ENCODE measurements at places on chromosomes 11 and 22. TPM values are rescaled to one million over a fixed set of nuclear protein-coding genes. Genes with fewer than 3 reads are reported as not detected.

- no peak for DNase-seq
These were observed 39.2 kb upstream of the LMO2 start for GRCh38 chr11:33931067-33931466.

DNA sequence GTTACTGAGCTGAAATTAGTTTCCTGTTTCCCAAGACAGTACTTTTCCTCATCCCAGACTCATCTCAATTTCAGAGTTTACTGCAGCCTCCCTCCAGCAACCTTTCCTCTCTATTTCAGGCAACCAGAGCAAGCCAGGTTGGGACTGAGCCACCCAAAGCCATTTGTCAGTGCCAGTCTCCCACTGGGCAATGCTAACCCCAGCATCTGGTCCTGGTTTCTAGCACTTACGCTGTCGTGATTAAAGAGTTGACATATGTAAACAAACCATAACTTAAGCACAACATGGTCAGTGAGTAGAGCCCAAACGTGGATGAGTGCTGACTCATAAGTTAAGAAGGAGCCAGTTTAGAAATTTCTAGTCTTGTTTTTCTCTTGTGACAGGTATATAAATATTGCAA lies 119.6 kb upstream of the BLID start:
- DNase-seq, result no peak

DNA sequence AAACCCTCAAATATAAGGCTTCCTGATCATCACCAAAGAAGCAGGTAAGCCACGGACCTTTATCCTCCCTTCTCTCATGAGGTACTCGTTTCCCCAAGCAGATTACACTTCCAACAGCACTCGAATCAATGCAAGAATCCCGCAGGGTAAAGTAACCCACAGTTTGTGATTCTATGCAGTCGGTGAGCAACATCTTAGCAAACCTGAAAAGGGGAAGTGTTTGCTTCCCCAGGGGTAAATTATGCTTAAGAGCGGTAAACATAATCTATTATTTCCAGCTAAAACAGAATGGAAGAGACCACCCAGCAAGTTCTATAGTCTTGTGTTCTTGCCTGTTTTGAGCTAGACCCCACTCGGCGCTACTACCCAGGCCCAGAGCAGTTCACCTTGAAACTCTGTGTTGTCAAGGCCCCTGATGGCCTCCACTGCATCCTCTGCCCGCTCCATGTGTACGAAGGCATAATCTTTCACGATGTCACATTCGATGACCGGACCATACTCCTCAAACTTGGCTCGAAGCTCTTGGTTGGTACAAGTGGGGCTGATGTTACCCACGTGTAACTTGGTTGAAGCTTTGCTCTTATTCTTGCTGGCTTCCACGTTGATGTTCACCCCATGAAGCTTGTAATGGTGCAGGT lies 1.3 kb downstream of the RBM4B start:
- no peak for DNase-seq

- DNase-seq, result no peak
These were observed 452.1 kb downstream of the NTM start for GRCh38 chr11:131822506-131822905.

DNA sequence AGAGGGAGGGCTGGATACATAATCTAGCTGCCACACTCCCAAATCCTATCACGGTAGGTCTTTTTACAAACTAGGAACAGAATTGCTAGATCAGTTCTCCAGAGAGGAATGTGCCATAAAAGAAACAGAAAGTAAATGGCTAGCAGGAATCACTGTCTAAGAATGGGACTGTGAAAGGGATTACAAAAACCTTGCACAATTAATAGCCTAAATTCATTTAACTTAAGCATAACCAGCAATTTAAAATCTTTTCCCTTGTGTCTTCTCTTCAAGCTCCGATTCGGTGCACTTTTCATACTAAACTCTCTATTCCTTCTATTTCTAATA lies 35.2 kb downstream of the APOL5 start:
- DNase-seq, result no peak

DNA sequence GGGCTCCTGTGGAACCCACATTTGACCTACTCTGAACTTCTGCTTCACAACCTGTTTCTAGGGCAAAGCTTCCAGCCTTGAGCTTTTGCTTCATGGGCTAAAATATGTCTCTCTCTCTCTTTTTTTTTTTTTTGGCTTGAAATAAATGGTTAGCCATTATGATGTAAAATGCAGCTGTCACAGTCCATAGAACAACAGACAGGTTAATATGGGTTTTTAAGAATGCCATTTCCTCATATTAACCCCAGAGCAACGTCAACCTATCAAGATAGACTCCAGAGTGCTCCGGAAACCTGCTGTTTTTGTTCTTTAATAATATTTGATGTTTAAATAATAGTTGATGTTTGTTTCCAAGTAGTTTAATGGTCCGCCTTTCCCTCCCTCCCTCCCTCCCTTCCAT lies 285.6 kb downstream of the TENM4 start:
- DNase-seq, result no peak

DNA sequence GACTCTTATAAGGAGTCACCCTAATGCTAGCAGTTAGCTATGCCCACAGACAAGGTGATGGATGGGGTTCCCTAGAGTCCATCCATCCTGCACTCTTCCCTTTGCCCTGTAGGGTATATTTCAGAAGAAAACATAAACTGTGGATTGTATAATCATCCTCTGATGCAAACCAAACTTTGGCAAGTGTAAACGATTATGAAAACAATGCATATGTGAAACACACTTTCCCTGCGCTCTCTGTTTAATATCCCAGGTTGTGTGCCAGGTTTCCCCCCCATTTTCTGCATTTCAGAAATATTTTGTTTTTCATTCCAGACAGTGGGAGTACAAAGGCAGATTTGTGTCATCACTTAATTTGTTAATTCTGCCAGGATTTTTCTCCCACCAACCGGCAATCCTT lies 110.0 kb downstream of the LDLRAD3 start:
- DNase-seq, result no peak

DNA sequence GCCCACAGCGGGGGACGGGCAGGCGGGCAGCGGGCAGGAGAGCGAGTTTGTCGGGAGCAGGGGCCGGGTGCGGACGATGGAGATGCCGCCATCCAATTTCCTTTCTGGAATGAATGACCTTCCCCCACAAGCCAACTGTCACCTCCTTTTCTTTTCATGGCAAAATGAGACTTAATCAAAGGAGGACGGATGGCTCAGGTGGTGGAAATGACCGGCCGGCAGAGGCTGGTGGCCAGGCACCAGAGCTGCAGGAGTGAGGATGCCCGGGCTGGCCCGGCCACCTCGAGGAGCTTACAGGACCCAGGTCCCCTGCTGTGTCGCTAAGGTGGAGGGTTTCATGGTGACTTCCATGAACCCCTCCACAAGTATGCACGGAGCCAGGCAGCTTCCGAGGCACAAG lies 11.7 kb downstream of the SHISAL1 start:
- no peak for DNase-seq

DNA sequence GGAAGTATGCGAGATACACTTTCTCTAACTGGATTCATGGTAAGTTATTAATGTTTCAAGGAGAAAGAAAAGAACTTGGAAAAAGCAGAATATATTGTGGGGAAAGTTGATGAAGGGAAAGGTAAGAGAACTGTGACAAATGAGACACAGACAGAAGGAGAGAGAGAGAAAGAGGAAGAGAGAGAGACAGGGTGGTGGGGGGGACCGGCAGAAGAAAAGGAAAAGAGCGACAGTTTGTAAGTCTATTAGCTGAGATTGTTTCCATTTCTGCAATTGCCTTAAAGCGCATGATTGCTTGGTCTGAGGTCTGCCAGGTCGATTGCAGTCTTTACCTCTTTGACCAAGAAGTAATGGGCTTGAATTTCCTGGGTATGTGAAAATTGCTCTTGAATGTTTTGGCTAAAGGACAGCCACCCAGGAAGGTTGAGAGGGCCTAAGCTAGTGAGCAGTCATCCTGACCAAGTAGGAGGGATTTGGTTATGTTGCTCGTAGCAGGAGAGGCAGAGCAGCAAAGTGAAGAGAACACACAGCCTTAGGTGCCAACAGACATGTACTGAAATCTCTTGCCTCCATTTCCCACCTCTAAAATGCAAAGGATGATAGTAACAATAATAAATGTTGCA lies 23.6 kb upstream of the TMA7B start:
- DNase-seq, result no peak

GRCh38 chr11:121452609-121453150 lies at the start of gene SORL1-AS1:
TSS of gene SORL1-AS1 (minus strand) at chr11:121452967.
- no peak for DNase-seq

DNA sequence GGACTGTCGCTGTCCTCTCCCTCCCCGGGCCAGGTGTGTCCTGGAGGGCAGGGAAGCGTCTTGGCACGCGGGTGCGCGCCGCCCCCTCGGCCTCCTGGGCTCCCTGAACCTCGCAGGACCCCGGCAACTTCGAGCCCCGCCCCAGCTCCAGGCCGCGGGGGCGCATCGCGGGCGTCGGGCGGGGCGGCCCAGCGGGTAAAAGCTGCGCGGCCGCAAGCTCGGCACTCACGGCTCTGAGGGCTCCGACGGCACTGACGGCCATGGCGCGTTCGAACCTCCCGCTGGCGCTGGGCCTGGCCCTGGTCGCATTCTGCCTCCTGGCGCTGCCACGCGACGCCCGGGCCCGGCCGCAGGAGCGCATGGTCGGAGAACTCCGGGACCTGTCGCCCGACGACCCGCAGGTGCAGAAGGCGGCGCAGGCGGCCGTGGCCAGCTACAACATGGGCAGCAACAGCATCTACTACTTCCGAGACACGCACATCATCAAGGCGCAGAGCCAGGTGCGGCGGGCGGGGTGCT lies at the start of gene CST6:
Gene CST6 (plus strand): TSS at position 224 of the 519 bp plus-strand sequence. CDS start 37 bp downstream, at position 261.
- DNase-seq, result no peak

- no peak for DNase-seq
These were observed 484.9 kb downstream of the BUD13 start for GRCh38 chr11:116287866-116288265.

KRTAP5-1 gene
- total RNA-seq, result not detected

NAALADL1 gene
- 28.8 TPM for total RNA-seq

All from breast epithelium (tissue), 4 donors.